ENCODE measurements at places on chromosomes 2 and 18.
A peak's percentile ranks its signal among the peaks of the same experiment; 100 is the strongest.

DNA sequence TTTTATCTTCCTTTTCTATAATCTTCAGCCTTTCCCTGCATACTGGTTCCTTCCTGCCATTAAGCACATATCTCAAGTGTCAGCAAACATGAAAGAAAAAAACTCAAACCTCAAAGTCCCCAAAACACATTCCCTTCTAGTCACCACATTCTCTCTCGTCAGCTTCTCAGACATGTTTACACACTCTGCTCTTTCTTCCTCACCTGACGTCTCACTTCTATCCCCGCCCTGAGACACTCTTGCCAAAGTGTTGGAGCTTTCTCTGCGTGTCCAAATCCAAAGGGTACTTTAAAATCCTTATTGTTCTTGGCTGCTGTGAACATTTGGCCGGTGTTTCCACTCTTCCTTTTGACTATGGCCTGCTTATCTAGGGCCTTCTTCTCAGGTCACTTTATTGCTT lies 47.9 kb downstream of the SOX11 start:
- no peak for DNase-seq

DNA sequence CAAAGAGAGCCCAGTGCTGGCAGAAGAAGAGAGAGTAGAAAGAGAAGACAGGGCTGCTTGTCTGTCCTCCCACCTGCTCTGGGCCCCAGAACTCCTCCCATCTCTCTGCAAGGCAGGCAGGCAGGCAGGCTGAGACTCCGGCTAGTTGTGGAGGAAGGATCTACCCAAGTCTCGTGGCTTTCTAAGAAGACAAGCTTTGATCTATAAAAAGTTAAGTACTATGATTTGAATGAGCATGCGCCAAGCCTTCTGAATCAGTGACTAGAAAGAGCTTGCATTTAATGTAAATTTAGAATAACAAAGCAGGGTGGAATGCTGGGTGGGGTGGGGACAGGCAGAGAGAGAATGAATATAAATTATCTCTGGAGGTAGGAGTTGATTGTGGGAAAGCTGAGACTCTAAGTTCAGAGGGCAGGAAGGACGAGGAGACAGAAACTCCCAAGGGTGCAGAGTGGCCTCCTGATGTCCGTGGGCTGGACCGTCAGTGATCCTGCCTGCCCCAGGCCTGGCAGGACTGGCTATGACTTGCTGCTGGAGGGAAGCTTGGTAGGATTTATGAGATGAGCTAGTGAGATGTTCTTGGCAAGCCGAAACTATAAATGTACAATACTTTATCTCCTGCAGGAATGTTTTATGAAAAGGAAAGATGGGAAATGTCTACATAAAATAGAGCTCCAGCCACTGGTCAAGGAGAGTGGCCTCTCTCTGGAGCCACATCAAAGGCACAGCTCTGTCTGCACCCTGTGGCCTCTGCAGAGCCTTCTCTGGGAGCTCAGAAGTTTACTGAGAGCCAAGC lies 447.5 kb downstream of the TNS1 start:
- peak; percentile 38 for DNase-seq

DNA sequence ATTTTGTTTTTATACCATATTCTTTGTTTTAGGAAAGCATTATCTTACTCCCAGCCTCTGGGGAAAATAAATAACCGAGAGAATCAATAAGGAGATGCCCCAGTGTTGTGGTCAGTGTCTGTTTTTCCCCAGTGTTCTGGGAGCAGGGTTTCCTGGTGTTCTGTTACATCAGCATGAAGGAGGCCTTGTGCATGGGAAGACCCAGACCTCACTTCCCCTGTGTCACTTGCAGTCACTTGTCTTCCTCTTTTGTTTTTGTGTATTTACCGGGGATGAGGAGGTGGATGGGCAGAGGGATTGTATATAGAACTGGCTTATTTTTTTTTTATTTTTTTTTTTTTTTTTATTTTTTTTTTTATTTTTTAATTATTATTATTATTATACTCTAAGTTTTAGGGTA lies 45.0 kb upstream of the MGAT5 start:
- no peak for DNase-seq

DNA sequence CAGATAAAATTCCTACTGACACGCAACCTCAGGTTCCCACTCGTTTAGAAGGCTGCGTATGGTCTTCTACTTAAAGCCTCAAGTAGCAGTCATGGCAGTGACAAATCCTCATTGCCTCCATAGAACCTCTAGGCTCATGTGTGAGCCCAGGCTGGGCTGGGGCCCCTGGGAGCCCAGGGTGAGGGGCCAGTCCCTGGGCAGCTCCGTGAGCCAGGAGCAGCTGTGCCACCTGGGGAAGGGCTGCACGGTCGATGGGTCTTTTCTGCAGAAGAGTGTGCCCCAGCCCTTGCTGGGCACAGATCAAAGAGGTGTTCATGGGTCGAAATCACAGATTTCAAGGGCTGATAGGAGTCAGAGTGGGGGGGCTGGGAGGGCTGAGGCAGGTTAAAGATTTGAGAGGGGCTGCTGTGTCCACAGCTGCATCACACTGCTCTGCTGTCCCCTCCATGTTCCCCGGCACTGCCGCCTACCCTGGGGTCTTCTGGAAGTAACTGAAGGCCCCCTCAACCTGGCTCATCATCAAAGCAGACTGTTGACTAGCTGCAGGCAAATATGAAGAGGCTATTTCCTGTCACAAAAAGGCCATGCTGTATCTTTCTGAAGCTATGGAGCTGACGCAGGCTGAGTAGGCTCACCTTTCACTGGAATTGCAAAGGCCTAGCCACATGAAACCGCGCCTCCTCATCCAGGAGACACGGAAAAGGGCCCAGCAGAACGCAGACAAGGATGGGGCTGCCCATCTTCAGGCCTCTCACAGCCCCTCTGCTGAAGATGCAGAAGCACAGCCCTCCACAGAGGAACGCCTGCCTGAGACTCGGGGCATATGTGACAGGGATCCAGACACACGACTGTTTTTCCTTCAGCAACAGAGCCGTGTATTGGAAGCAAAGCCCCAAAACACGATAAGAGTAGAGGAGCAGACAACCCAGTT lies 35.7 kb upstream of the ALPP start:
- DNase-seq: no peak

- DNase-seq: no peak
Observed at GRCh38 chr2:107002735-107003134, 116.8 kb upstream of the ST6GAL2 start.

- peak; percentile 84 for DNase-seq
Observed at GRCh38 chr2:64019083-64019974, at the start of gene VPS54. Gene VPS54 (minus strand): TSS chr2:64019428. CDS start chr2:63983999, 35,429 bp downstream.

- no peak for DNase-seq
Observed at GRCh38 chr2:223055836-223056235, 3.8 kb downstream of the KCNE4 start.

DNA sequence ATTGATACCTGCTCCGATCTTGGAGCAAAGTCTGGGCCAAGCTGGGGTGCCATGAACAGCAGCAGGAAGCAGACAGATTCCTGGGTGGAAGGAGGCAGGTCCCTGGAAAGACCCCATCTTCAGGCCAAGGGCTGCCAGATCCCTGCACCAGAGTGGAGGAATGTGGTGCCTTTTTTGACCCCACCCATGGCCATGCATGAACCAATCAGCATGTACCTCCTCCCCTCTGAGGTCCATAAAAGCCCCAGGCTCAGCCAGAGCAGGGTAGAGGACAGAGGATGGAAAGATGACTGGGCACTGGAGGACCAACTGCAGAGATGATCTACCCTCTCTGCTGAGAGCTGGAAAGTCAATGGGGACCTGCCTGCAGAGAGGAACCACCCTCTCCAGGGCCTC lies 34.4 kb upstream of the ID2 start:
- no peak for DNase-seq

GRCh38 chr2:232836934-232837333 lies 33.1 kb upstream of the SNORC start:
- no peak for DNase-seq

DNA sequence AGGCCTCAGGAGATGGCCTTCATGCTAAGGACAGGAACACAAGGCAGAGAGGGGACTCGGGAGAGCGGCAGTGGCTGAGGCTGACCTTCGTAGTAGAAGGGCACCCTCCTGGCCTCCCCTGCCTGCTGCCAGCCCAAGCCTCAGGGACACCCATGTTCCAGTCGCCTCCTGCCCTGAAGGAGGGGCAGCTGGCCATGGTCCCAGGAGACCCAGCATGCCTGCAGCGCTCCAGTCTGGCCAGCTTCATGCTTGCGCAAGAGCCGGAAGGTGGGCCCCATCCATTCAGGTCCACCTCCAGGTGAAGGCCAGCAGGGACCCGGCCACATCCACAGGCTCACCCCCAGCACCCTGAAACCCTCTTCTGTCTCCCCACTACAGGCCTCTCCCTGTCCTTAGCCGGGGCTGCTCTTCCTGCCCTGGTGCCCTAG lies 35.0 kb downstream of the BIN1 start:
- DNase-seq: no peak

DNA sequence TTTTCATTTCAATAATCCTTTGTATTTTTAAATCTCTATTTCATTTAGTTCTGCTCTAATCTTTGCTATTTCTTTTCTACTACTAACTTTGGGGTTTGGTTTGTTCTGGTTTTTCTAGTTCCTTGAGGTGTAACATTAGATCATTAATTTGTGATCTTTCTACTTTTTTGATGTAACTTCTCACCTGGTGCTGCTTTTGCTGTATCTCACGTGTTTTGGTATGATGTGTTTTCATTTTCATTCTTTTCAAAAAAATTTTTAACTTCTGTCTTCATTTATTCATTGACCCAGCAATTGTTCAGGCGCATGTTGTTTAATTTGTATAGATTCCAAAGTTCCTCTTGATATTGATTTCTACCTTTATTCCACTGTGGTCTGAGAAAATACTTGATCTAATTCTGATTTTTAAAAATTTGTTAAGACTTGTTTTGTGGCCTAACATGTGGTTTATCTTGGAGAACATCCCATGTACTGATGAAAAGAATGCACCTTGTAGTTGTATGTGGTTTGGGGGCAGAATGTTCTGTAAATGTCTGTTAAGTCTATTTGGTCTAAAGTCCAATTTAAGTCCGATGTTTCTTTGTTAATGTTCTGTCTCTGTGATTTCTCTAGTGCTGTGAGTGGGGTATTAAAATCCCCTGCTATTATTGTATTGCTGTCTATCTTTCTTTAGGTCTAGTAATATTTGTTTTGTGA lies 17.3 kb upstream of the MALT1 start:
- DNase-seq: no peak

- no peak for DNase-seq
Observed at GRCh38 chr2:123853161-123853560, 171.9 kb upstream of the CNTNAP5 start.

DNA sequence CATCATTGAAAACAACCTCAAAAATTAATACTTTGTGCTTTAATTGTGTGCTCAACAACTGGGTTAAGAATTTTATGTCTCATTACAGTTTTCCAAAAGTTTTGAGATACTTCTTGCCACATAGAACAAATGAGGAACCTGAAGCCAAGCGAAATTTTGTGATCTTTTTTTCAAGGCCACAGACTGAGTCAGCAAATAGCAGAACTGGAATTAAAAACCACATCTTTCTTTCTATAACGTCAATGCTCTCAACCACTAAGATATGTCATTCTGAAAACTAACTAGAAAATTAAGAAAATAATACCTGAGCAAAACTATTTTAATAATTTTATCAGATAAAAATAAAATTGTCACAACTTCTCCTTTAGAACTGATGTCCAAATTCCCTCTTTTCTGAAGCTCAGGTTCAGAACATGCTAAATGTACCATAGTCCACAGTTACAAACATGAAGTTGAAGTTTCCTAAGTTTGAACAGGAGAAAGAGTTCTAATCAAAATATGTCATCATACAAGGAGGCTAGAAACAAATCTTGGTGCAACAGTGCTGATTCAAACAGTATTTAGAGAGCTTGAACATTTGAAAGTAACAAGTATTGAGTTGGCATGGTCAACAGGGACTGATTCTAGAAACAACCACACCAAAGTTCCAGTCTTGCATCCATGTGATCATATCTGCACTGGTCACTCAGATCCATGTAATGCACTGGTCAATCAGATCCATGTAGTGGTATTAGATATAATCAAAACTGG lies 27.6 kb upstream of the CALCRL start:
- DNase-seq: no peak

DNA sequence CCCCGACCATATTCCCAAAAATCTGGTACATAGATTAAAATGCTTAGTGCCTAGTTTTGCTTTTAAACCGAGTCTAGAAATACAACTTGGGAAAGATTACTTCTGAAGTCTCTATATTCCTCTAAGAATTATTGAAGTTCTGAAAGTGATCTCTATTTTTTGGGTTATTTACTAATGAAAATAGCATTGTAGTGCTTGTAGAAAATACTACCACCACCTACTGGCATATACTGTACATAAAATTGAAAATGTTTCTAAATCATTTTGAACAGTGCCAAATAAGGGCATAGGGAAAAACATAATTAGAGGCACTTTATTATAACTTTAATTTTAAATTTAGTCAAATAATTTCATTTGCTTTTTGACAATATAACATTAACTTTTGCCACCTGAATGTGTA lies 1399.6 kb upstream of the ZEB2 start:
- DNase-seq: no peak

GRCh38 chr2:78145395-78145996 lies 623.3 kb upstream of the LRRTM4 start:
- peak; percentile 28 for DNase-seq

DNA sequence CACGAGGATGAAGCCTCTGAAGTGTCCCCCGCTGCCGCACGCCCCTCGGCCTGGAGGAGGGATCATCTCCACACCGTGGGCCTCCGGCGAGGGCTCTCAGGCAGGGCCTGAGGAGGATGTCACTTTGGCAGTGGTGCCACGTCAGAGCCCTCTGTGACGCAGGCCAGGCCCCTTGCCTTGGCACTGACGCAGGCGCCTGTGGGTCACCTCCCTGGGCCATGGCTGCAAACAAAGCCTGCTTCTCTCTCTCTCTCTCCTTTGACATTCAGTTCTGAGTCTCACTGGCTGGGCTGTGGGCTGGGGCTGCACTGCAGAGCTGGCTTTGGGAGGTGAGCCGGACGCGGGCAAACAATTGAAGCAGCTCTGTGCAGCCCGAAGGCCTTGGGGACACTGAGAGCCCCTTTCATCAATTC lies 273.7 kb downstream of the TWIST2 start:
- no peak for DNase-seq

- DNase-seq: no peak
Observed at GRCh38 chr2:24618144-24618543, 127.1 kb downstream of the NCOA1 start.

- DNase-seq: no peak
Observed at GRCh38 chr2:105635564-105635963, 109.1 kb upstream of the NCK2 start.

GRCh38 chr2:121837591-121837990 lies 82.1 kb downstream of the TSN start:
- DNase-seq: no peak

DNA sequence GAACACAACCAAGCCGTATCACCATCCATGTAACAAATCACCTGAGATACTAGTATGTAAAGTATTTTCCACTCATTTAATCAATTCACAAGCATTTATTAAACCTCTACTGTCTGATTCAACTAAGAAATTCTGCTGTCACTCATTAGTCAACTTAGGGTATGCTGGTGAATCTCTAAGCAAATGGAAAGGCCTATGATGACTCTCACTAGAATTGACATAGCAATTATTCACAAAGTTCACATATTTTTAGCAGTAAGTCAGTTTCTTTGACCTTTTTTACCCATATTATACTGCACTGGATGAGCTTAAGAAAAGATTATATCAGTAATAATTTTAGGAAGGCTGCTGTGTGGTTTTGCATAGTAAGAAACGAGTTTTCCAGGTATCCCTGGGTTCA lies 130.1 kb downstream of the SLC8A1 start:
- DNase-seq: no peak
